ENCODE measurements at places on chromosomes 3 and 15.

DNA sequence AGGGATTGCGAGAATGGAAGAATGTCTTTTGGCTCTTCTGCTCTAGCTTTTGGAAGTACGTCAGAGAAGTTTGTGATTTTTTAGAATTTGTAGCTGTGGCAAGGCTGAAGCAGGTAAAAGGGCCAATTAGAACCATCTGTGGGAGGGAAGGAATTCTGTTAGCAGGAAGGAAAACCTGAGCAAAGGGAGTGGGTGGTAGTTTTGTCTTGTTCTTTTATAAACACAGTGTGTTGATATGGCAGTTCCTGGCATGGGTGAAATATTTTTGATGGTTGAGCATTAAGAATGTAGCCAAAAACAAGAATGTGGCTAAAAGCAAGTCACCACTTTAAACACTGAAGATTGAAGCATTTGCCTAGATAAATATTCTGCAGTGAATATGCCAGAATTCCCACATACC lies 23.8 kb downstream of the DAG1 start:
- no peak for DNase-seq

GRCh38 chr3:30188713-30189112 lies 417.7 kb upstream of the TGFBR2 start:
- no peak for DNase-seq

- DNase-seq: no peak
These were observed 589.8 kb upstream of the DPPA4 start for GRCh38 chr3:109927161-109927560.

GRCh38 chr3:178787960-178788359 lies 251.7 kb downstream of the KCNMB2 start:
- no peak for DNase-seq

- DNase-seq: no peak
These were observed 779.0 kb downstream of the SQOR start for GRCh38 chr15:46413799-46414198.

DNA sequence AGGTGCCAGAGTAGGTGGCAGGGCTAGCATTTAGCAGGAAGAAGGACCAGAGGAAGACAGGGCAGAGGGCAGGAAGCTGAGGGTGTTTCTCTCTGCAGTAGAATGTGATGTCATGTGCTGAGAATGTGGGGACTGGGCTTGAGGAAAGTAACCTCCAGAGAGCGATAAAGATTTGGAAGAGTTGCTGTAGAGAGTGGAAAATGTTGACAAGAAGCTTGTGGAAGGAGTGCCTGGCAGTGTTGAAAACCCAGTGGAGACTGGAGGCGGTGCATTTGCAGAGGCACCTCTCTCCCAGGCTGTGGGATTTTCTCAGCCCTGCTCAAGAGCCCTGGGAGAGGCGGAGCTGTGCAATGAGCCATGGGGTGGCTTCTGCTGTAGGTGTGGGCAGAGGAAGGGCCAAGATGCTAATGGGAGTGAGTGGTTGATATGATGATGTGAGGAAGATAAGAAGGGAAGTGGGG lies 54.8 kb downstream of the MESD start:
- no peak for DNase-seq

- DNase-seq: no peak
These were observed 5.4 kb downstream of the TMEM43 start for GRCh38 chr3:14130230-14130629.

DNA sequence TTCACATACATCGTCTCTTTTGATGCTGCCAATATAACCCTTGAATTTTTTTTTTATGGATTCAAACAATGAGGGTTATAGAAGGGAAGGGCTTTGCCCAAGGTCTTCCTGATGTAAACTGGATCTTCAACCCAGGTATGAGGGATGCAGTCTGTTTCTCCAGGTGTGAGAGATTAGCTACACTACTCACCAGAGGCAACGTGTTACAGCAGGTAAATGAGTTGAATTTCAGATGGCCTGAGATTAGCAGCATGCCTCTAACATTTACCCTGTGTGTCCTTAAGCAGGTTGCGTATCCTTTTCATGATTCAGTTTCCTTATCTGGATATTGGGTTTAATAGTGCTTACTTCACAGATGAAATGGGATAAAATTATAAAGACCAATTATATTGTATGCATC lies 1.9 kb downstream of the RTP4 start:
- DNase-seq: no peak

GRCh38 chr15:98903377-98904018 lies 104.1 kb downstream of the PGPEP1L start:
- no peak for DNase-seq

- DNase-seq: no peak
These were observed 35.3 kb upstream of the ABHD10 start for GRCh38 chr3:111943533-111943932.

- no peak for DNase-seq
These were observed 50.5 kb upstream of the PLCL2 start for GRCh38 chr3:16834214-16834613.

Data from stimulated activated CD8-positive, alpha-beta memory T cell treated with anti-CD3 and anti-CD28 coated beads, Interleukin-4, amount 100 ng/mL, for 24 hours (primary cell).